AG09319 (cell line): ENCODE measurements at places on chromosomes 5 and 9.

GRCh38 chr5:115602591-115603125 lies 379 bp upstream of the TICAM2 start:
- DNase-seq: no peak

- no peak for DNase-seq
These were observed 107.1 kb upstream of the MSX2 start for GRCh38 chr5:174617285-174617684.

- DNase-seq: no peak
These were observed 2.8 kb downstream of the CSNK1G3 start for GRCh38 chr5:123514615-123515355.

DNA sequence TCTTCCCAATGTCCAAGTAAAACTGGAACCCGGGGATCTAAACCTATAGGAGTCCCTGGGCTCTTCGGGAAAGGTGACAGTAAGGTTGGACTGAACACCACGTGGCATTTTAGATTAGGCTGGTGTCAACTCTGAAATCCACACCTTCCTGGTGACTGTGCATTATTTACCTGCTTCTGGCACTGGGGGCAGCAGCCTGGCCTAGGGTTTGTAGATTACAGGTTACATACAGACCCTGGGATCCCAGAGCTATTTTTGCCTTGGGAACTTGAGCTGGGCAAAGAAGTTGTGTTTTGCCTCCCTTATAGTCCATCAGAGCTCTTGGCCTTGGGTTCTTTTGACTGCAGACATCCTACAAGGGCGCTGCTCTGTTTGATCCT lies 173.2 kb downstream of the DAB2IP start:
- no peak for DNase-seq
